ENCODE measurements at places on chromosomes 12 and 14.

- no peak for DNase-seq
These were observed 84.1 kb downstream of the FRMD6 start for GRCh38 chr14:51735851-51736250.

GRCh38 chr12:122093098-122093883 is 14.7 kb downstream of the MLXIP start:
- no peak for DNase-seq

DNA sequence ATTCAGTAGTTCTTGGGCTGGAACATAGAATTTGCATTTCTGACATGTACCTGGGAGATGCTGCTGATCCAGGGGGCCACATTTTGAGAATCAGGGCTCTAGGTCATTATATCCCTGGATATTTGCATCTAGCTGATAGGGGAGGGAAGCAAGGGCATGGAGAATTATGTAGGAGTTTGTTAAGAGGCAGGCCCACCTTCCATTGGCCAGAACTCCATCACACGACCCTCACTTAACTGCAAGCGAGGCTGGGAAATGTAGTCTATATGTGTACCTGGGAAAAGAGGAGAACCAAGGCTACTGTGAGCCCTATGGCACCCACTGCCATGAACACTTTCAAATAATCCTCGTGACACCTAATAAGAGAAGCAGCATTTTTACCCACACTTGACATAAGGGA is 657.6 kb downstream of the MED13L start:
- no peak for DNase-seq

- DNase-seq: no peak
These were observed 851 bp downstream of the YLPM1 start for GRCh38 chr14:74763803-74764531.

GRCh38 chr12:132084621-132085290 is 59.4 kb downstream of the DDX51 start:
- DNase-seq: peak; percentile 23

GRCh38 chr12:113942209-113942608 is 23.9 kb downstream of the RBM19 start:
- no peak for DNase-seq

GRCh38 chr14:95222151-95222631 is 64.9 kb upstream of the DICER1 start:
- DNase-seq: no peak

- DNase-seq: no peak
These were observed 71.3 kb downstream of the DERA start for GRCh38 chr12:15982471-15982870.

DNA sequence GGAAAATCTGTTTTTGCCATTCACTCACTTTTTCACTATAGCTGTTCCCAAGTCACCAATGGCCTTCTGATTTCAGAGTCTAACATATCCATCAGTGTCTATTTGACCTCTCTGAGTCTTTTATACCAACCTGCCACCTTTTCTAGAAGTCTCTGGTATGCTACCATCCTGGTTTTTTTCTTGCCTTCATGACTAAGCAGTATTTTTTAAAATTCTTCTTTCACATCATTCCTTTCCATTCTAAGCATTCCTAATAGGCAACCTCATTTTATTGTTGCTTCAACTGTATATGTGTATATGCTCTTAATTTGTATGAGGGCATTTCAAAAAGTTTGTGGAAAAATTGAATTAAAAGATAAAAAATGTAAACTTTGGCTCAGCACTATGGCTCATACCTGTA is 5.0 kb downstream of the IRAK4 start:
- DNase-seq: no peak

DNA sequence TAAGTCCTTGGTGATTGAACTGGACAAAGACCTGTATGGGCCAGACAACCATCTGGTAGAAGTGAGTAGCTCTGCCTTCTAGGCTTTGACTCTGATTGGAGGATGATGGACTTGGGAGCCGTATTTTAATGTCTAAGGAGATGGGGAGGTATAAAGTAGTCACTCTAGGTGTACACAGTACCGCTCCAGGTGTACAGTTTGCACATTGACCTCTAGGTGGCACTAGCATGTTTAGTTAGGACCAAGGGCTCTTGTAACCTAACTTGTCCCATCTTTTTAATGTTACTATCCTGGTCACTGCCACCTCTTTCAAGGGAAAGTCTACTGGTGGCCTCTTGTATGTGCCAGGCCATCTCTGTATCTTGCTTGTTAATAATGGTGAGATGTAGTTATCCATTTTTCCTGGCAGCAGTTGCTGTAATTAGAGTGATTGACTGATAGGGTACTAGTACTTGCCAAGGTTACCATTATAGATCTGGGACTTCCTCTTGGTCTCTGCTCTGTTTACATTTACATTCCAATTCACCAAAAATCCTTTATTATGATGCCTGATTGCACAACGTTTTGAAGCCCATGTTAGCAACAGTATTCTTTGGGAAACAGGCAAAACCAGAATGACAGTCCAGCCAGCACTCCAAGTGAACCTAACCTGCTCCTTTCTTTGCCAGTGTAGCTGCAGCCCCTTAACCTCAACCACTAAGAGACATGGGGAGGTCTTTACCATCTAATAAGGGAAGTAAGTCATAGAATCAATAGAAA is 3.6 kb downstream of the SMARCD1 start:
- DNase-seq: peak; percentile 69

- no peak for DNase-seq
These were observed 19.5 kb downstream of the VSX2 start for GRCh38 chr14:74258764-74259035.

DNA sequence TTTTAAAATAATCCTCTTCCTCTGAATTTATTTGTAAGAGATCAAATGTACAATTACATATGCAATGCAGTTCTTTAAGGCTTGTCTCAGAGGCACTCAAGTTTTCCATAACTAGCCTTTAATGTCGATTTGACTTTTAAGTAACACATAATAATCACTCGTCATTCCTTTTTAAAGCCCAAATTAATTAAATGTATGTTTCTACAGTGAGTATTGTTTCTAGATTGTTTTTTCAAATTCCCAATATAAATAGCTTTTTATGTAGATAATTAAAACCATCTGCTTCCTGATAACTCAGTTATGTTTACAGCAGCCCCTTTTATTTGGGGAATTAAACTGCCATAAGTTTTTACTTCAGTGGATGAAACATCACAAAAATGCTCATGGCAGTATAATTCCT is 185.1 kb downstream of the ETNK1 start:
- no peak for DNase-seq

- peak; percentile 33 for DNase-seq
These were observed 6.3 kb upstream of the LTBP2 start for GRCh38 chr14:74618078-74618952.

DNA sequence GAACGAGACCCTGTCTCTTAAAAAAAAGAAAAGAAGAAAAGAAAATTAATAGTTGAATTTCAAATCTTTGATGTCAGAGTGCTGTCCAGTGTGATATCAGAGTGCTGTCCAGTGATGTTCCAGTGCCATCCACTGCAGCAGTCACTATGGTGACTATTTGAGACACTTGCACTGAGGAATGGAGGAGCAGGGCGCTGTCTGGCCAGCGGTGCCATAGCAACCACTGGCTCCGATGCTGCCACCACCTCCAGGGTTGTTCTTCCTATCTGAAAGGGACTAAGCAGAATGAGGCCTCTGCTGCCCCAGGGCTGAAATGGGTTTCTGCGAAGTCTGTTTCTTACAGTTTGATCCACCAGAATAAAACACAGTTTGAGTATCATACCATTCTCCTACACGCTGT is 272.9 kb downstream of the NUAK1 start:
- DNase-seq: no peak

GRCh38 chr12:66548338-66549049 is 130.4 kb downstream of the GRIP1 start:
- DNase-seq: no peak

GRCh38 chr12:50038336-50038735 is 13.0 kb upstream of the RACGAP1 start:
- DNase-seq: no peak

- DNase-seq: no peak
These were observed 132.4 kb downstream of the BRMS1L start for GRCh38 chr14:35958499-35958898.

DNA sequence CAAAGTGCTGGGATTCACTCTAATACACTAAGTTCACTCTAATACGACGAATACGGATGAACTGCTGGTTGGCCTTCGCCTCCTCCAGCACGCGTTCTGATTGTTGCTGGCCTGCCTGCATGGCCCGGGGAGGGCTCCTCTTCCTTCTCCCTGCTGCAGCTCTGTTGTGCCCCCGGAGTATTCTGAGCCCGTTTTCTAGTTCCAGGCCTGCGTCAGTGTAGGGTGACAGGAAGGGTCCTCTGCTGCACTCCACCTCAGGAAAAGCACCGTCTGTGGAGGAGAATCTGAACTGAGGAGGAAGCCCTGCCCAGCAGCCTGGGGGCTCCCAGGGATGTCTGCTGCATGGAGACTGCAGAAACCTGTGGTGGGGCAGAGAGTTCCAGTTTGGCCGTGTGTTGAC is 44.4 kb downstream of the DDX51 start:
- DNase-seq: no peak

- no peak for DNase-seq
These were observed at the start of gene DYRK4 for GRCh38 chr12:4562034-4562657. TSS of gene DYRK4 (plus strand) at chr12:4562208. CDS start at chr12:4562246, 38 bp downstream.

- no peak for DNase-seq
These were observed 11.5 kb upstream of the IL26 start for GRCh38 chr12:68237078-68237477.

DNA sequence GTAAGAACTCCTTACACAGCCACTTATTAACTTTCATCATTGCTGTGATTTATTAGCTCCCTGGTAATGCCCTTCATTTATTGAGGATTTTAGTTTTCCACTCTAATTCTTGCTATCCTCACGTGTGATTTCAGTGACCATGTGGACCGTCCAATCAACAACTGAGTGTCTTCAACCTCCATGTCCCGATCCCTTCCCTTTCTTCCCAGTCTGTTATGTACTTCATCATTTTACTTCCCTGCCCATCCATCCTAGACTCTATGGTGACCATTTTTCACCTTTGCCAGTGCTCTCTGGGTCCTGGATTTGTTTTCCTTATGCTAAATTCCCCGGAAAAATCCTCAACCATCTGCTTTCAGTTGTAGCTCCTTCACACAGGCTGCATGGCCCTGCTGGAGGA is 111.0 kb downstream of the MSRB3 start:
- no peak for DNase-seq

GRCh38 chr12:123942238-123942653 is 30.4 kb downstream of the CCDC92 start:
- DNase-seq: no peak

- no peak for DNase-seq
These were observed 7.9 kb downstream of the IFFO1 start for GRCh38 chr12:6547987-6548386.

- no peak for DNase-seq
These were observed 56.5 kb downstream of the LTBP2 start for GRCh38 chr14:74555476-74556050.

DNA sequence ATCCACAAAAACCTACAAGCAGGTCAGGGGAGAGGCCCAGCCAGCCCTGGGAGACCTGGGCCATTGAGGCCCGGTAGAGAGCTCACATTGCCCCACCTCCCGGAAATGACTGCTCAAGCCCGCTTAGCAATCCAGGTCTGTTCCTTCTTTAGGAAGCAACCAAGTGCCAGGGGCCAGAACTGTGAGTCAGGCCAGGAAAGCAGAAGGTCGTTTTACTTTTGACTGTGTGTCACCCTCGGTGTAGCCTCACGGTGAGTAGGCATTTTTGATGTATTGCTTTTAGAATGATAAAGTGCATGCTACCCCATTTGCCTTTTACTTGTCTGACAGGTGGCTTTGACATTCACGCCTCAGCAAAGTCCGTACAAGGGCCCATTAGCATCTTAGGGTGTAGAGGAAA is 25.4 kb upstream of the PWP1 start:
- no peak for DNase-seq

DNA sequence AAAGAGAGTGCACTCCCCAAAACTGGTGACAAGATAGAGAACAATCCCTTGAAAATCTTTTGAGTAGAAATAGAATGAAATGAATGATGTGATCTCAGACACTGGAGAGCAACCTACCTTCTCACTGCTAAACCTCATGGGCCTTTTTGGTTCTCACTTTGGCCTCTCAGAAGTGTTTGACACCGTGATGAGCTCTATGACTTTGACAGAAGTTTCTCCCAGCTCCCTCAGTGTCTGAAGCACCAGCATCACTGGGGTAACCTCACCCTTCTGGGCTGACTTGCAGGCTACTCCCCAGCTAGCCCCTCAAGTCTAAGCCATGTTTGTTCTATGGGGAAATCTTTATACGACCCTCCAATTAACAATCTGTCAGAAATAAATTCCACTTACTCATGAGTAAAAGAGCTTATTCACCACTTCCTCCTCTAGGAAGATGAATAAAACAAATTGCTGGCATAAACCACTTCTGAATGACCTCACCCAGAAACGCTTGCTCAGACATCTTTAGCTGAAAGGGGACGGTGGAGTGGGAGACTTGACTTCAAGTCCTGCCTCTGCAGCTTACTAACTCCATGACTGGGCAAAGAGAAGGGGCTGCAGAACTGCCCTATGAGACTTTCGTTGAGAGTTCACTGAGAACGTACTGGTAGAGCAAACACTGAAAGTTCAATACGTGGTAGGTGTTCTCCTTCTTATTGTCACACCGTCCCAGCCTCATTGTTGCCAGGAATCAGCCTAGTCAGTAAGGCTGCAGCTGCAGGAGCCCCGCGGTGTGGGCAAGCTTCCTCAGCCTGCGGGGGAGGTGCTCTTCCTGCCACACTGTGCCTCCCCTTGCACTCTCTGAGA is 46.5 kb downstream of the ST8SIA1 start:
- DNase-seq: no peak

GRCh38 chr14:84323978-84324377 is 1206.0 kb upstream of the FLRT2 start:
- DNase-seq: no peak

DNA sequence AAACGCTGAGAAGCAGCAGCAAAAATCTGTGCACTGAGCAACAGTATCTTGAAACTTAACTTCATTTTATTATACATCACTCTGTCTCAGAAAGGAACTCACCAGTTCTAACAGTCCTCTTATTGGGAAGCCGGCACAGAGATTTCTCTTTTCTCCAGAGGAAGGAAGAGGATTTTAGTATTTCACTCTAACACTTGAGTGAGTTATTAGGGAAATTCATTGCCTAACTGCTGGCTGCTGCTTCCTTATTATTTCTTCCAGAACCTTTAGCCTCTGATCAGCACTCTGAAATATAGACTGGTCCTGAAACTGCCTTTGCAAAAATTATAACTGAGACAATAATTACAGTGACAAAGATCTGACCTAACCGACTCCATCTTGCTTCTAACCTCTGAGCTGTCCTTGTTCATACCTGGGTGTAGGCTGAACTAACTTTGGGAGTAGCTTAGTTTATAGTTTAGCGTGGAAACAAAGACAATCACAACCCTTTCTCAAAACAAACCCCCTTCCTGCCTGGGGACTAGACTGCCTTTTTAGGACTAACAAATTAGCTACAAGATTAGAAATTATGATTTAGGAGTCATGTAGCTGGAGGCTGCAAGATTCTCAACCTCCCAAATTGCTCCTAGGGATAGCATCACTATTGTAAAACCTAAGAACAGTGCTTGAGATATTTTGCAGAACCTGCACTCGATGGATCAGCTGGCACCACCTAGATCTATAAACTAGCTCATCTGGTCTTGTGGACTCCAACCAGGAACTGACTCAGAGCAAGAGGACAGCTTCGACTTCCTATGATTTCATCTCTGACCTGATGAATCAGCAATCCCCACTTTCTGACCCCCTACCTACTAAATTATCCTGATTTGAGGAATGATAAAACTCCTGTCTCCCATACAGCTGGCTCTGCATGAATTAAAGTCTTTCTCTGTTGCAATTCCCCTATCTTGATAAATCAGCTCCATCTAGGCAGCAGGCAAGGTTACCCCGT is 117.5 kb downstream of the DYRK2 start:
- DNase-seq: no peak

- DNase-seq: no peak
These were observed 271.6 kb downstream of the CACNA1C start for GRCh38 chr12:2324387-2324786.

GRCh38 chr12:120234643-120235368 is 30.7 kb downstream of the PXN start:
- DNase-seq: peak; percentile 81
